Right renal cortex interstitium (tissue), 3 donors: ENCODE measurements at places on chromosomes 7 and 10.

GRCh38 chr7:2633538-2634266 lies 1.9 kb downstream of the TTYH3 start:
- no peak for DNase-seq

DNA sequence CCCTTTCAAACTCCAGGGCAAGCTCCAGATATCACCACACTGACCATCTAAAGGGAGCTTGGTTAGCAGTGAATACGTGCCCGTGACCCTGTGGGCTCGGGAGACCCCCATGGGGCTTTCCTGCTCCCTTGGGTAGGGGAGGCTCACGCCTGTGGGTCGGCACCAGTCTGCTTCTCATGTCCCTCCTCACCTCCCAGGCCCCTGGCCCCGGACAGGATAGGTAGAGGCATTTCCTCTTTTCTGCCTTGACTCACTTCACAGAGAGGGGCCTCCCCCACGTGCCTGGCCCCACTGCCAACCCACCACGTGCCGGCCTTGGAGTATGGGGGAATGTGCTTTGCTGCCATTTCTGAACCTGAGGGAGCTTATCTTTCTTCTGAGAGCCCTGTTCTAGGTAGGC lies 131.3 kb upstream of the FAM20C start:
- DNase-seq = no peak

DNA sequence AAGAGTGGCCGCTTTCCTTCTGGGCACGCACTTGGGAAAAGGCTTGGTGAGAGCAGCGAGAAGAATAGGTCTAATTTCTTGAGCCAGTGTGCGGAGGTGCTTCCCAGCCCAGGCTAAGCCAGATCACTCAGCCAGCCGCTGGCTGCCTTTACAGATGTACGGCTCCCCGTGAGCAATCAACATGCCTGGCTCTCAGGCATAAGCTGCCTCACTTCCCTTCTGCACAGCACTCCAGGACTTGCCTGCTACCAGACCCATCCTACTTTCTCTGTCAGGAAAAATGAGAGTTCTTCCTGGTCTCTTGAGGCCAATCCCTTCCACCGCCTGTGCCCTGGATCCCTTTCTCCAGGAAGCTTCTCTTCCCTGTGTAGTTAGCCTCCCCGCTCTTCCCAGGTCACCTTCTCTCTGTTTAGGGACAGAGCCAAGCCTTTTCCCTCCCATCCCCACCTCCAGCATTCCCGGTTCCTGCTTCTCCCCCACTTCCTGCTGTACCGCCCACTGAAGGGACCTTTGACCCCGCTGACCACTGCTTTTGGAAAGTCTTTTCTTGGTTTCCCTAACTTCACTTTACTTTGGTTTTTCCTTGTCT lies 1.1 kb upstream of the ACTR3C start:
- DNase-seq = no peak

DNA sequence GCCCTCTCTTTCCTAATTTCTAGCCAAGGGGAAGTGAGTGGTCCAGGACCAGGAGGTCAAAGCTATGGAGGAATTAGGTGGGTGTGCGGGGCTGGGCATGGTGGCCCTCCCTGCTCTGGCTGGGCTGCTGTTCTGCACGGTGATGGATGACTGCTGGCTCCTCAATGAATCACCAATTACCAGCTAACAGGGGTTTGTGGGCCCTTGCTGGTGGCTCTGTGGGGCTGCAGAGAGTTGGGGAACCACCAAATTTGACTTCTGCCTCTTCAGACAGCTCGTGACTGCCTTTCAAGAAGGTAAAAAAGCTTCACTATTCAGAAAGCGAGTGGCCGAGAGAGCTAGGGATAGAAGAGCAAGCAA lies 35.0 kb upstream of the HABP2 start:
- no peak for DNase-seq

- DNase-seq = peak; percentile 72
Measured at GRCh38 chr10:32377458-32378259, 30.7 kb upstream of the EPC1 start.
